Stomach (tissue), 19 donors: ENCODE measurements at places on chromosomes 6 and 20. TPM values are rescaled to one million over a fixed set of nuclear protein-coding genes. Genes with fewer than 3 reads are reported as not detected.
A peak's percentile ranks its signal among the peaks of the same experiment; 100 is the strongest.

DNA sequence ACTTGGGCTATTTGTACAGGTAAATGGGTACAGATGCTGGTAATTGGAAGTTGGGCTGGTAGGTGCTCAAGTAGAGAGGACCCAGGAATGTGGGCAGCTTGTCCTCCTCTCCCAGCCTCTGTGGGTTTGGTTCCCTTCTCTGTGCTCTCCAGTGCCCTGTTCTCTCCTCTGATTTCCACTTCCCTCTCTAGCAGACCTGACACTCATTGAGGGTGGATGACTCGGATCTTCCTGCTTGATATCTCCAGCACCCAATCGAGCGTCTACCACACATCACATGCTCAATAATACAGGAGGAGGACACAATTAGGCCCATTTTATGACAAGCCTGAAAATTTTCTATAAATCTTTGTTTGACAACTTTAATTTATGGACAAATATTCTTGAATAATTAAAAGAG lies 23.7 kb downstream of the CST1 start:
- DNase-seq = no peak

DNA sequence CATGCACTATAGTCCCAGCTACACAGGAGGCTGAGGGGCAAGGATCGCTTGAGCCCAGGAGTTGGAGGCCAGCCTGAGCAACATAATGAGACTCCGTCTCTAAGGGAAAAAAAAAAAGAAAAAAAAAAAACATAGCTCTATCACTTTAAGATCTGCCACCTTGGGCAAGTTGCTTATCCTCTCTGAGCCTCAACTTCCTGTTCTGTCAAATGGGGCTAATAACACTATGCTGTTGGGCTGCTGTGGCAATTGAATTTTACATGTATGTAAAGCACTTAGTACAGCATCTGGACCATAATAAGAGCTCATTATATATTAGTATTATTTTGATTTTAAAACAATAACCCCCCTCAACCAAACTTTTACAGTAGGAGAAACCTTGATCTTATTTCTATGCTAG lies 141.5 kb downstream of the ATXN1 start:
- DNase-seq = no peak

HSPA1B gene
- total RNA-seq = 165 TPM

- no peak for DNase-seq
Measured at GRCh38 chr6:2426561-2427340, 181.3 kb upstream of the GMDS start.

DNA sequence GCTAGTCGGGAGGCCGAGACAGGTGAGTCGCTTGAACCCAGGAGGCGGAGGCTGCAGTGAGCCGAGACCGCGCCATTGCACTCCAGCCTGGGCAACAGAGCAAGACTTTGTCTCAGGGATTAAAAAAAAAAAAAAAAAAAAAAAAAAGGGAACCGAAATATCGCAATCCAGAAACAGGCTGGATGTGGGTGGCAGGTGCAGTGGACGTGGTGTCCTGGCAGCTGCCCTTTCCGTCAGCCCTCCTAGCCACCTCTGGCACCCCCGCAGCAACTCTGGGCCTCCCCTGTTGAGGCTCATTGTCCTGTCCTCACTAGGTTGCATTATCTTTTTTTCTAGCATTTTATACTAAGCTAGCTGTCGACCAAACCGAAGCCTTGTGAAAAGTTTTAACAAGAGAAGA lies 113.5 kb downstream of the DTNBP1 start:
- no peak for DNase-seq

DNA sequence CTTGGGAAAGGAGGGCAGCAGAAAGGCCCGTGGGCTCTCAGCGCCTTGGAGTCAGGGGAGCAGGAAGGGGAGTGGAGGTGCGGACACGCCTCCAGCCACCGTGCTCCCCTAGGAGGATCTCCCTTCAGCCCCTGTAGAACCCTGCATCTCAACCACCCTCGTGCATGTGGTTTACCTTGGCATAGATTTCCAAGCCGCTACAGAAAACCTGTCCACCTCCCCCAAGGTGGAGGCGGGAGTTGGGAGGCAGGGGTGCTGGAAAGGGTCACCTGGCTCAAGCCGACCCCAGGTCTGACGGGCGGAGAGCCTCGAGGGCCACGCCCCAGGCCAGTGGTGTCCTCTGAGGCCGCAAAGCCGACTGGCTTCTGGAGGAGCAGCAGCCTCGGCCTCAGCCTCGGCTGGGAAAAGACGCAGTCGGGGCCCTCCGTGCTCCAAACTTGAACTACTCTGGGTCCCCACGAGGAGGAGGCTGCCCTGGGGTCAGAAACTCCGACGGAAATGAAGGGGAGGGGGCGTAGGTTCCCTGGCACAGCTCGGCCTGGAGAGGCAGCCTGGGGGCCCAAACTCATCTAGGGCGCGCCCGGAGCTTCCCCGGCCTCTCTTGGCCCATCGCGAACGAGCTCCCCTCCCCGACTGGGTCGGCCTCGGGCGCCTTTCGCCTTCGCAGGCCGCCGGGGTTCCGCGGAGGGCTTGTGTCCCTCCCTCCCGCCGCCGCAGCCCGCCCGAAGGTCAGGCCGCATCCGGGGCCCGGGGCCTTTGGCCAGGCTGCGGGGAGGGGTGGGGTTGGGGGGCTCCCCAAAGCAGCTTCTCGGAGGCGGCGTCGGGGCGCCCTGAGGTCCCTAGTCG lies 6.3 kb upstream of the FOXF2 start:
- DNase-seq = peak; percentile 42

- no peak for DNase-seq
Measured at GRCh38 chr6:134809130-134809529, 140.8 kb downstream of the ALDH8A1 start.
